ENCODE measurements at places on chromosomes 13 and 19. TPM values are rescaled to one million over a fixed set of nuclear protein-coding genes. Genes with fewer than 3 reads are reported as not detected.
A peak's percentile ranks its signal among the peaks of the same experiment; 100 is the strongest.

The TSHZ3 gene
- total RNA-seq, result 3.2 TPM

The ZNF835 gene
- total RNA-seq, result 3.9 TPM

The CYP2A6 gene
- not detected for total RNA-seq

The PLEKHF1 gene
- 14.9 TPM for total RNA-seq

The NLRP9 gene
- total RNA-seq, result not detected

DNA sequence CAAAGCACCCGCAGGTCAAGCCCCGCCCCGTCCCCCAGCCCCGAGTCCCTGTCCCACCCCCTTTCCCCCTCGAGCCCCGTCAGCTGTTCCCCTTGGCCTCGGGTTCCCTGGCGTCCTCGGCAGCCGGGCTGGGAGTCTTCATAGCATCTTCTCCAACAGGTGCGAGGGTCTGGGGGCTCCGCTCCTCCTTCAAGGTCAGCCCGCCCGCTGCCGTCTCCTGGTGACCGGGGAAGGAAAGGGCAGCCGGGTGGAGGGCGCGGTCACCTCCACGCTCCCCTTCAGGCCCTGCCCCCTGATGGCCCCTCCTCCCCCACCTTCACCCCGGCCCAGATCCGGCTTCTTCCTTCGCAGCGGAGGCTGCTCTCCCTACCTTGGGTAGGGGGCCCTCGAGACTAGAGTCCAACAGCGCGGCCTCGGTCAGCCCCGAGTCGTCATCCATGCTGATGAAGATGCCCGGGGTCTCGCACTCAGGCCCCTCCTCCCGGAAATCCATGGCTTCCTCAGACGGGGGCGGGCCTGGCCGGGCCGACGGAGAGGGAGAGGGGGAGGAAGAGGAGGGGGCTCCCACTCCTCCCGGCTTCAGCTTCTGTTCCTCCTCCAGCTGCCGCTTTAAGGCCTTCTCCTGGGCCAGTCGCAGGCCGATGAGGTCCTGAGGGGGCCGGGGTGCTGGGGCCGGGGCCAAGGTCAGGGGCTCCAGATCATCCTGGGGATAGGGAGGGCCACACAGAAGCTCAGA is 541 bp upstream of the RSPH6A start:
- peaks cover 11% of the 10 kb centered on the region for H3K36me3 ChIP-seq
- no peak for DNase-seq
- H3K27ac ChIP-seq, result no peak overlapping the region
- peaks cover 4% of the 10 kb centered on the region for H3K4me1 ChIP-seq
- H3K4me3 ChIP-seq, result peak overlapping the region; percentile 49
- peaks cover 5% of the 10 kb centered on the region for H3K27me3 ChIP-seq

GRCh38 chr13:107712145-107712860 is 503.0 kb downstream of the LIG4 start:
- no peak for DNase-seq
- H3K4me3 ChIP-seq, result no peak overlapping the region
- H3K4me1 ChIP-seq, result no peaks in the 10 kb centered on the region
- H3K27me3 ChIP-seq, result no peaks in the 10 kb centered on the region
- H3K27ac ChIP-seq, result no peak overlapping the region

- H3K4me1 ChIP-seq, result no peaks in the 10 kb centered on the region
- no peaks in the 10 kb centered on the region for H3K27me3 ChIP-seq
- H3K36me3 ChIP-seq, result peaks cover 31% of the 10 kb centered on the region
- no peak overlapping the region for H3K27ac ChIP-seq
Measured at GRCh38 chr13:113602291-113602988, 17.9 kb downstream of the TFDP1 start.

- no peaks in the 10 kb centered on the region for H3K36me3 ChIP-seq
- peaks cover 7% of the 10 kb centered on the region for H3K4me1 ChIP-seq
- peak overlapping the region; percentile 93 for H3K27ac ChIP-seq
- peak overlapping the region; percentile 89 for H3K4me3 ChIP-seq
- DNase-seq, result no peak
Measured at GRCh38 chr19:43620061-43621001, 902 bp upstream of the ZNF428 start.

GRCh38 chr19:48630296-48631063 is 6.7 kb downstream of the DBP start:
- H3K27me3 ChIP-seq, result no peaks in the 10 kb centered on the region
- H3K27ac ChIP-seq, result peak overlapping the region; percentile 83
- no peak overlapping the region for H3K4me3 ChIP-seq
- H3K4me1 ChIP-seq, result peaks cover 58% of the 10 kb centered on the region
- DNase-seq, result peak; percentile 88

DNA sequence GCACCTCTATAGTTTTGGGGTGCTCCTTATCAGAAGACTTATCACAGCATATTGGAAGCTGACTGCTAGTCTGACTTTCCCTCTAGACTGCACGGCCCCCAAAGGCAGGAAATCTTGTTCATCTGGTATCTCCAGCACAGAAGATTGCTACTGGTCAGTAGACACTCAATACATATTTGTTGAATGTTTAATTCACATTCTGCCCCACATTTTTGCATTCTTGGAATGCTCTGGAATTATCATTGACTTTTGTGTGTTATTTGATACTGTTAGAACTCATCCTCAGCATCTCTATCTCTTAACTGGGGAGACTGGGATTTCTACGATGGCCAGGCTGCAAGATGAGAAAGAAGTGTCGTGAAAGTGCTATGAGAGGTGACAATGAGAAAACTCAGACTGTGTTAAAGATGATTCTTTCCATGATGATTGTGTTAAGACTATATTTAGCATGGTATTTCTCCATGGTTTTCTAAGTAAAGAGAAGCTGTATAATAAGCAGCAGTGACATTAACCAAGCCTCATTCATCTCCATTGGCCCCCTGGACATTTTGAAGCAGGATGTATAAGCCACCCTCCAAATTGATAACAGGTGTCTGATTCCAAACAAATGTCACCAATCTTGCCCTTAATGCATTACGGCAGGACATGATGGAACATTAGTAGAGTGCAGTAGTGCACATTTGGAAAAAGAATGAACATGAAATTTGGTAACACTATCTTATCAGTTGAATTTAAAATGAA is 440.9 kb downstream of the RFC3 start:
- no peaks in the 10 kb centered on the region for H3K36me3 ChIP-seq
- no peak overlapping the region for H3K4me3 ChIP-seq
- peaks cover 11% of the 10 kb centered on the region for H3K4me1 ChIP-seq
- no peak for DNase-seq
- H3K27ac ChIP-seq, result no peak overlapping the region

DNA sequence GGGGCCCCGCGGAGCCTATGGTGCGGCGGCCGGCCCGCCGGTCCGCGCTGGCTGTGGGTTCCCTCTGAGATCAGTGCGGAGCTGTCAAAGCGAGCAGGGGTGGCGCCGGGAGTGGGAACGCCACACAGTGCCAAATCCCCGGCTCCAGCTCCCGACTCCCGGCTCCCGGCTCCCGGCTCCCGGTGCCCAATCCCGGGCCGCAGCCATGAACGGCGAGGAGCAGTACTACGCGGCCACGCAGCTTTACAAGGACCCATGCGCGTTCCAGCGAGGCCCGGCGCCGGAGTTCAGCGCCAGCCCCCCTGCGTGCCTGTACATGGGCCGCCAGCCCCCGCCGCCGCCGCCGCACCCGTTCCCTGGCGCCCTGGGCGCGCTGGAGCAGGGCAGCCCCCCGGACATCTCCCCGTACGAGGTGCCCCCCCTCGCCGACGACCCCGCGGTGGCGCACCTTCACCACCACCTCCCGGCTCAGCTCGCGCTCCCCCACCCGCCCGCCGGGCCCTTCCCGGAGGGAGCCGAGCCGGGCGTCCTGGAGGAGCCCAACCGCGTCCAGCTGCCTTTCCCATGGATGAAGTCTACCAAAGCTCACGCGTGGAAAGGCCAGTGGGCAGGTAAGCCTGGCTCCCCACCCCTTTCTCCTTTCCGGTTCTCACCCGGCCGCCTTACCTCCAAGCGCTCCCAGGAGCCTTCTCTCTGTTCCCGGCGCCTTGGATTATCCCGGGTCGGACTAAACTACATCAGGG is at the start of gene PDX1:
TSS of gene PDX1 (plus strand) at position 67 of the 743 bp plus-strand sequence. CDS start at position 206, 139 bp downstream.
- no peak within 1 kb of the TSS for H3K4me3 ChIP-seq
- peak; percentile 29 for DNase-seq
- H3K27ac ChIP-seq, result no peak within 1 kb of the TSS

DNA sequence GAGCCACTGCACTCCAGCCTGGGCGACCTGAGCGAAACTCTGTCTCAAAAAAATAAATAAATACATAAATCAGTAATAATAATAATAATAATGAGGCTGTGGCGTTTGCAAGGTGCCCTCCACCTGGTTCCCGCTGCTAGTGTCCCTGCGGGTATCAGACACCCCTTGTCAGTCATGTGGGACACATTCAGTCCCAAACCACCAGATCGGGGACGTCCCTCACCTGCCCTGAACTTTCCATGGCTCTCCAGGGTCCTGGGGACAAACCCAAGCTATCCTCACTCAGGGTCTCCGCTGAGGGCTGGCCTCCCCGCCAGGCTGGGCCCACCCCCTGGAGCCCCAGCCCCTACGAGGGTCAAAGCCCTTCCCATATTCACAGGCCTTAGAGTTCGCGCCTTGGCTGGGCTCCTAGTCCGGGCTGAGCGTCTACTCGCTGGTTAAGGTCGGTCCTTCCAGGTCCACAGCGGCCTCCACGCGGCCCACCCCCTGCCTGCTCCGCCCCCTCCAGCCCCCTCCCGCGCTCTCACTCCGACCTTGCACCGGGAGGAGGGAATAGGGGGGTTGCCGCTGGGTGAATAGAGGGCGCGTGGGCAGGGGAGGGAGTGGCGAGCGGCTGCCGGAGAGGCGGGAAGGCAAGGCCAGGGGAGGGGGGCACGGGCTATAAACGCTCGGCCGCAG is 349 bp upstream of the KISS1R start:
- H3K36me3 ChIP-seq, result no peaks in the 10 kb centered on the region
- no peak overlapping the region for H3K27ac ChIP-seq
- peaks cover 13% of the 10 kb centered on the region for H3K4me1 ChIP-seq
- H3K27me3 ChIP-seq, result peaks cover 57% of the 10 kb centered on the region

GRCh38 chr19:27773318-27774094 is 1439.4 kb downstream of the UQCRFS1 start:
- H3K4me3 ChIP-seq, result no peak overlapping the region
- no peaks in the 10 kb centered on the region for H3K27me3 ChIP-seq
- H3K36me3 ChIP-seq, result no peaks in the 10 kb centered on the region
- no peak overlapping the region for H3K27ac ChIP-seq
- no peaks in the 10 kb centered on the region for H3K4me1 ChIP-seq

DNA sequence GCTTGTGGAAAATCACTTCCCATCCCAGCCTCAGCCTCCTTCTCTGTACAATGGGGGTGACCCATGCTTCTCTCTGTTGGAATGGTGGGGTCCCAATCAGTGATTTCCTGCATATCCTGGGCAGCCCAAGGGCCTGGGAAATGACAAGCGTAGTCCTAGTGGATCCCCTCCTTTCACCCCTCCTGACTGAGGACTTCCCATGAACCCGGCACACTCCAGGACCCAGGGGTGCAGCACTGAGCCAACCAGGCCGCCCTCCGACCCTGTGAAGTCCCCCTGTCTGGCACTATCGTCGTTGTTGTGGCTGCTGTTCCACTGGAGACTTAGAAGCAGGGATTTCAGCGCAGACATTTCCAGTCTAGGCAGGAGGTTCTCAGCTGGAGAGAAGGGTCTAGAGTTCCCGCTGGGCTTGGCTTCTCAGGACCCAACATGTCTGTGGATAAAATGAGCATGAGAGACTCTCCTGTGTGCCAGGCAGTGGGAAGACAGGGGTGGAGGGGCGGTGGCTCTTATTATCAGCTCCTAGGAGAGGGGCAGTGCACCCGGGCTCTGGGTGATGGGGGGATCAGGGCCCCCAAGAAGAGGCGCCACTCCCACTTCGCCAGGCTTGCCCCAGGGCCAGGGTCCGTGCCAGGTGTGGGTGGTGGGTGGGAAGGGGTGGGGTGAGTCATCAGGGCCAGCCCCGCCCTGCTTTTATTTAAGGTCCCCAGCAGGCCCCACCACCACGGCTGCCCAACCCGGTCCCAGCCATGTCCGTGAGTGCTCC is at the start of gene LGALS7B:
TSS of gene LGALS7B (plus strand) at position 723 of the 766 bp plus-strand sequence. CDS start at position 750, 27 bp downstream.
- H3K4me3 ChIP-seq, result no peak within 1 kb of the TSS
- H3K36me3 ChIP-seq, result no peaks in the 10 kb centered on the region
- H3K27ac ChIP-seq, result no peak within 1 kb of the TSS
- H3K27me3 ChIP-seq, result no peaks in the 10 kb centered on the region
- H3K4me1 ChIP-seq, result no peaks in the 10 kb centered on the region

GRCh38 chr13:50366488-50367174 is 351.4 kb downstream of the KCNRG start:
- H3K27me3 ChIP-seq, result no peaks in the 10 kb centered on the region
- H3K36me3 ChIP-seq, result no peaks in the 10 kb centered on the region
- H3K27ac ChIP-seq, result no peak overlapping the region
- DNase-seq, result no peak
- H3K4me3 ChIP-seq, result no peak overlapping the region

DNA sequence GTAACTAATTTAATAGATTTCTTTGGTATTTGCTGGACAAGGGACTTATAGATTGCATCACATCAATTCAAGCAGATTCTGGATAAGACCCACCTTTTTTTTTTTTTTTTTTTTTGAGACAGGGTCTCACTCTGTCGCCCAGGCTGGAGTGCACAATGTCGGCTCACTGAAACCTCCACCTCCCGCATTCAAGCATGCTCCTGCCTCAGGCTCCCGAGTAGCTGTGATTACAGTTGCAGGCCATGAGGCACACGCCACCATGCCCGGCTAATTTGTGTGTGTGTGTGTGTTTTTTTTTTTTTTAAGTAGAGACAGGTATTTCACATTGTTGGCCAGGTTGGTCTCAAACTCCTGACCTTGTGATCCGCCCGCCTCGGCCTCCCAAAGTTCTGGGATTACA is 4.2 kb upstream of the PRODH2 start:
- no peaks in the 10 kb centered on the region for H3K36me3 ChIP-seq
- no peaks in the 10 kb centered on the region for H3K4me1 ChIP-seq
- no peak overlapping the region for H3K4me3 ChIP-seq
- H3K27me3 ChIP-seq, result peaks cover 29% of the 10 kb centered on the region
- no peak for DNase-seq

- no peak overlapping the region for H3K27ac ChIP-seq
- H3K4me1 ChIP-seq, result no peaks in the 10 kb centered on the region
- no peak overlapping the region for H3K4me3 ChIP-seq
- H3K27me3 ChIP-seq, result no peaks in the 10 kb centered on the region
- H3K36me3 ChIP-seq, result no peaks in the 10 kb centered on the region
- no peak for DNase-seq
Measured at GRCh38 chr13:29861694-29862110, 11.3 kb upstream of the UBL3 start.

DNA sequence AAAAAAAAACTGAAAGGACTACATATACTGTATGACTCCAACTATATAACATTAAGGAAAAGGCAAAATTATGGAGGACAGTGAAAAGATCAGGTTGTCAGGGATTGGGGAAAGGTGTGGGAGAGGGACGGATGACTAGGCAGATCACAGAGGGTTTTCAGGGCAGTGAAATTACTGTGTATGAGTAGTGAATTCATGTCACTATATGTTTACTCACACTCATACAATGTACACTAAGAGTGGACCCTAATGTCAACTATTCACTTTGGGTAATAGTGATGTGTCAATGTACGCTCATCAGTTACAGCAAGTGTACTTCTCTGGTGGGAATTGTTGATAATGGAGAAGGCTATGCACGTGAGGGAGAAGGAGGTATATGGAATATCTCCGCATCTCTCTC is 144.3 kb downstream of the ITGBL1 start:
- no peaks in the 10 kb centered on the region for H3K27me3 ChIP-seq
- no peak overlapping the region for H3K27ac ChIP-seq
- H3K4me3 ChIP-seq, result no peak overlapping the region

GRCh38 chr13:98389319-98389718 is 187.6 kb downstream of the STK24 start:
- H3K36me3 ChIP-seq, result peaks cover 81% of the 10 kb centered on the region
- peak overlapping the region; percentile 46 for H3K27ac ChIP-seq
- no peak overlapping the region for H3K4me3 ChIP-seq
- DNase-seq, result no peak
